Activated T-cell treated with anti-CD3 and anti-CD28 coated beads, Interleukin-2, amount 50 U/mL, for 24 hours (primary cell): ENCODE measurements at places on chromosomes 1 and 21.
A peak's percentile ranks its signal among the peaks of the same experiment; 100 is the strongest.

DNA sequence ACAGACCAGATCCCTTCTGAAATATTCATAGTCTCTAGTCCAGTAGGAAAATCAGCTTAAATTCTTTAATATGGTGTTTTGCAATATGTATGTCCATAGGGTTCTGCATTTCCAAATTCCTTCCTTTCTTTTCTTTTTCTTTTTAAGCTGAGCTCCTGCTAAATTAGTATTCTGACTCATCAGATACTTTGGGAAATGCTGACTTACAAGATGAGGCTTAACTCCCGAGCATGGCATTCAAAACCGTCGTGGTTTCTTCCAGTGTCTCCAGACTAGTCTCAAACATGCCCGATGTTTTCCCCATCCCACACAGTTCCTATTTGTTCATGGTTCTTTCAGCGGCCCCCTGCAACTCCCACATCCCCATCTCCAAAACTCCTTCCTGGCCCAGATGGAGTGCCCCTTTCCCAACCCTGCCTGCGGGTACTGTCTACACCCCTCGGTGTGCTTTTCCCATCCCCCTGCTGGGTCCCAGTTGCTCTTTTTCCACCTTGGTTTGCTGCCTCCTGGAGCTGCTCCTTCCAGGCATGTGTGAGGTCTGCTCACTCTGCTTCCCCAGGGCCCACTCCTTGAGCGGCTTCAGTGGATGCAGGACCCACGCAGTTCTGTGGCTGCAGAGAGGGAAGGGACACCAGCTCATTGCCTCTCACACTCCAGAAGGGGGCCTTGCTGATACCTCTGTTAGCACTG is 19.5 kb upstream of the ETV3 start:
- DNase-seq, result no peak

- no peak for DNase-seq
Observed at GRCh38 chr1:91637539-91637994, 136.9 kb downstream of the CDC7 start.

GRCh38 chr1:18018366-18018765 is 89.2 kb upstream of the IGSF21 start:
- DNase-seq, result no peak

GRCh38 chr1:161013488-161014230 is 7.3 kb downstream of the F11R start:
- DNase-seq, result peak; percentile 76

GRCh38 chr1:76140227-76140626 is 65.7 kb downstream of the ST6GALNAC3 start:
- DNase-seq, result no peak

GRCh38 chr1:232440325-232441035 is 189.5 kb downstream of the SIPA1L2 start:
- DNase-seq, result no peak

- no peak for DNase-seq
Observed at GRCh38 chr1:212430955-212431394, 1.7 kb upstream of the NENF start.

DNA sequence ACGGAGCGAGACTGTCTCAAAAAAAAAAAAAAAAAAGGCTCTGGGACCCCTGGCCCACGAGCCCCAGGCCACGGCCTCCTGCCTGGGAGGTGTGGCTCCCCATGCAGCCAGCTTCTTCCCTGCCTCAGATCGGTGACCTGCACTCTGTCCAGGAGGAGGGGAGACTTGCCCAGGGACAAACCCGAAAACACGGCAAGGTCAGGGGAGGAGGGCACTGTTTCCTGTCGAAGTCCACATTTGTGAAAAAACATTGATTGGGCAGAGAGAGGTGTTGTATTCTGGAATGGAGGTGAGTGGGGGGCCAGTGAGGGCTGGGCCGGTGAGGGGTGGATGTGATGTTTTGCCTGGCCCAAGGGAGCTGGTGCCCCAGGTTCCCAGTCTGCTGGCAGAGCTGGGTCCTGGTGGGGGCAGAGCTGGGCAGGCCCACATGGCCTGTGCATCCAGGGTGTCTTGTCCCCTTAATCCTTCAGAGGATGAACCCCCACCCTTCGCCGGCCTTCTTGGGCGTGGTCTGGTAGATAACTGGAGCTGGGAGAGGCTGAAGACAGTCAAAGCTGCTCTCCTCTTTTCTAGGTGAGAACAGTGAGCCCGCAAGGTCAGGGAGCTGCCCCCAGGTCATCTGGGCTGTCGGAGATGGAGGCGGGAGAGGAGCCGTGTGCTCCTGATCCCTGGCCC is 12.4 kb upstream of the FAAP20 start:
- no peak for DNase-seq

DNA sequence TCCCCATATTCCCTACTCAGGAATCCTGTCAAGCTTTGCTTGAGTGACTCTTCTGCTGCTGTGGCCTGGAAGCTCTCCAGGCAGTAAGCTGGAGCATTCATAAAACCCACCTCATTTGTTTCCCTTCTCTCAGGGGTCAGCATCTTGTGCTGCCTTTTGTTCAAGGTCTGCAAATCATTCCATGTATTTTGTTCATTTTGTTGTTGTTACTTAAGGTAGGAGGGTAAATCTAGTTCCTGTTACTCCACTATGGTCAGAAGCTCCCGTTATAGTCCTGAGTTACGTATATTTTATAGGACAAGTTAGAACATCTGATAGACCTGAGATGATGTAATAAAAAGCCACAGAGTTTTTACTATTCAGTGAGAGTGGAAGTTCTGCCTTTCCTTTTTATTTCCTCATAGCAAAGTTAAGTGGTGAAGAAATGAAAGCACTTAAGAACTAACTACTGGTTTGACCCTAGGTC is 9.9 kb downstream of the SYNJ1 start:
- no peak for DNase-seq

- DNase-seq, result no peak
Observed at GRCh38 chr1:39590546-39590945, 14.0 kb upstream of the PABPC4 start.

GRCh38 chr1:53198241-53198651 is 1.6 kb downstream of the CPT2 start:
- DNase-seq, result no peak

DNA sequence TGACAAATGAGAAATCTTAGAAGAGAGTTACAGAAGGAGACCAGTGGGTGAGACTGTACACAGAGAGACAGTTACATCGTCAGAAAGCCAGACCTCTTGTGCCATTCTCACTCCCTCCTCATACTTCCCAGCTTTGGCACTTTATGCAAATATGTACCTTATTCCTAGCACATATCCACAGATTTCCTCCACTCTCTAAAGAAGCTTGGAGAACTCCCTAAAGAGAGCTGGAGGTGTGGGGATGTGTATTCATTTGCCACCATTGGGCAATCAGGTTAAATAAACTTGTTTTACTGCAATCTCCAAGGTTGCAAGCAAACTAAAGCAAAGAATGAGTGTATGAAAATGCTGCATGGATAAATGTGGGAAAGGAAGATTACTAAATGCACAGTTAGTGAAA is 380.9 kb upstream of the PRMT6 start:
- no peak for DNase-seq

DNA sequence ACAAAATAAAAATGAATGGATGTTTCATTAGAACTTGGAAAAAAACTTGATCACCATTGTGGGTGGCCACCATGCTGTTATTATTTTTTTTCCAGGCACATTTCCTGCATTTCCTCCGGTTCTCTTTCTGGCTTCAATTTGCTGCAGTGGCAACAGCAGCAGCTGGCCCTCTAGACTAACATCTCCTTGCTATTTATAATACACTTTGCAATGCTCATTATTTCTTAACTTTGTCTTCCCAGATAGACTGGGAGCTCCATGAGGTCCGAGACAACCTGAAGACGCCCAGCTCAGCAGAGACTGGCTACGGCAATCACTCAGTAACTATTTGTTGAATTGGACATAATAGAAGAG is 53.4 kb upstream of the ATP5PO start:
- DNase-seq, result no peak

- DNase-seq, result peak; percentile 73
Observed at GRCh38 chr1:112674440-112674985, at the start of gene MOV10. MOV10 (plus strand) TSS chr1:112674659; CDS start chr1:112674913, 254 bp downstream.
